ENCODE measurements at places on chromosomes 6 and 20.

GRCh38 chr6:148867862-148868261, 121.0 kb downstream of the UST start:
- no peak for DNase-seq

GRCh38 chr6:117558818-117559217, 43.5 kb downstream of the GOPC start:
- DNase-seq = no peak

DNA sequence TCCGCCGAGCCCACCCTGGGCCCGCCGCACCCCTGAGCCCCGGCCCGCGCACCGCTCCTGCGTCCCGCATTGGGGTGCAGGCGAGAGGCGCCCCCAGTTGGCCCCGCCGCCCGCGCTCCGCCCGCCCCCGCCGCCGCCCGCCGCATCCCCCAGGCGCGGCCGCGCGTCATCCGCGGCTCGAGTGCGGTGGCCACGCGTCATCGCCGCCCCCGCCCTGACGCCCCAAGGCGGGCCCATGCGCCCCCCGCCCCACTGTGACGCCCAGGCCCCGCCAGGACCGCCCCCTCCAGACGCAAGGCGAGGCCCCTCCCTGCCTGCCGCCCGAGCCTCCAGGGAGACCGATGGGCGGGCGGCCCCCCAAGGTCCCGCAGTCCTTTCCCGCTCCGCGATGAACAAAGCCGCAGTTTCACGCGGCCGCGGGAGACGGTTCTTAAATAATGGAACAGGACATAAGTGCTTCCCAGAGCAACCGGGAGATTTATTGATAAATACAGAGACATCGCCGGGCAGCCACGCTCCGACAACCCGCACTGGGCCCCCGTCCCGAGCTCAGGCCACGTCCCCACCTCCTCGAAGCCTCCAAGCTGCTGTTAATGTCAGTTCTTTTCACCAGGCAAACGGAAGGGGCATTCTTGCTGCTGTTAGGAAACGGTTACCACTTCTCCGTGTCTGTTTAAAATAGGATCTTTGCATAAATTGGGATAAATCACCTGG, at the start of gene ANKRD60:
Gene ANKRD60, minus strand, starts transcription at position 170 of the 714 bp plus-strand sequence. Its CDS starts 0 bp downstream, at position 170.
- DNase-seq = no peak

GRCh38 chr6:121697921-121698320, 262.5 kb downstream of the GJA1 start:
- DNase-seq = no peak

DNA sequence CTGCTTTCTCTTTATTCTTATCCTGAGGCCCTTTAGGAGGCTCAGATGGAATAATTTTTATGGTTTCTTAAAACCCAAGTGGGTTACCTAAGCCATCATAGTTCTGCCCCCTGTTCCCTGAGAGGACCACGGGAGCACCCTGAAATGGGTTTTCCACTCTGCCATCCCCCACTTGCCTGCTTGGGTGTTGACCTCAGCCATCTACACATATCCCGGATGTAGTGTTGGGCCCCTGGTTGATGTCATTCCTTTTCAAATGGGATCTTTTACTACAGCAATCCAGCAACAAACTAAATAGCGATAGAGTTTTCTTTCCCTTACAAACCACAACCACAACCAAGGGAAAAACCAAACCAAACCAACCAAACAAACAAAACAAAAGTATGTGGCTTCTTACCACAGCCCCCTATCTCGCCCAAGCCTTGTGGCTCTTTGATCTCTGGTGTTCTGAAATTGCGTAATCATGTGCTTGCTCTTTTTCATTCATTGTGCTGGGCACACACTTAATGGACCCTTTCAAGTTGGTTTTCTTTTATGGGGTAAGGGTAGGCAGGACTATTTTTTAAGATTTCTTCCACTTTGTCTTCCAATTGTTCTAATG, 154.9 kb downstream of the ESR1 start:
- DNase-seq = no peak

DNA sequence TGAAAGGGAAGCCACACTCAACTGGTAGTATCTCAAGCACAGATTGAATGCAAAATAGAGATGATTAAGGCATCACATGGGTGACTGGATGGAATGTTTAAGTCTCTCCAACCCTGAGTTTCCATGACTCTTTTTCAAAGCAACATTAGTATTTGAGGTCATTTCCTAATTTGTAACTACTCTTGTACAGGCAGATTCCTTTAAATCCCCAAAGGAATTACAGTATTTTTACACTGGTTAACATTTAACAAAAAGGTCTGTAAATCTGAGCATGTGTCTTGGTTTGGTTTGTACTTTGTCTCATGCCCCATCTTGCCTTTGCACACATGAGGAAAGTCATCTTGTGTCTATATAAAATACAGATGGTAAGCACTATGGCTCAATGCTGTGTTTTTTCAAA, 15.1 kb downstream of the RMND1 start:
- no peak for DNase-seq

DNA sequence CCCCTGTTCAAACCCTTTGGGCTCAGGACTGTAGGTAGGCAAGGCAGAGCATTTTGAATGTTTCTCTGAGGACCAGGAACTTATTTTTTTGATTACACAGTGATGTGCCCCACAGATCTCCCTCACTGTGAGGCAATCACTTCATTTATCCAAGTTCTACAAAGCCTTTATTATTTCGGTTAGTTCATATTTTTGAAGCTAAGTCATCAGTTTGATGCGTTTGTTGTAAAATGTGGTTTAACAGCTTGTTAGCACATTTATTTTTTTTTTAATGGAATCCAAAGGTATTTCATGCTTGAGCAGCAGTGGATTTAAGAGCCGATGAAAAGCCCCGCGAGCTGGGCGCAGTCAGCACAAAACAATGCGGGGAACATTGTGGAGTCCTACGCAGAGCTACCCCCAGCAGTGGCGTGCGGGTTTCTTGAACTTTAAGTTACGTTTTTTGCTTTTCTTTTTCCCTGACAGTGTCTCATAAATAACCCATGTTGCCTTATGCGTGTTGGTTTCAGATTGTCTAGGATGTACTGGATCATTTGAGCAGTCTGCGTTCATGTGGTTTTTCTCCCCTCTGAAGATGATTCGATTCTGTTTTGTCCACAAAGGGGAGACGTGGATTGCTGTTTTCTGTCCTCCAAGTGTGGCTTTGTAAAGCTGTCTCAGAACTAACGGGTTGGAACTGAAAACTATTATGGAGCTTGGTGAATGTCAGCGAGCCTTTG, 233.6 kb upstream of the BMP2 start:
- no peak for DNase-seq

DNA sequence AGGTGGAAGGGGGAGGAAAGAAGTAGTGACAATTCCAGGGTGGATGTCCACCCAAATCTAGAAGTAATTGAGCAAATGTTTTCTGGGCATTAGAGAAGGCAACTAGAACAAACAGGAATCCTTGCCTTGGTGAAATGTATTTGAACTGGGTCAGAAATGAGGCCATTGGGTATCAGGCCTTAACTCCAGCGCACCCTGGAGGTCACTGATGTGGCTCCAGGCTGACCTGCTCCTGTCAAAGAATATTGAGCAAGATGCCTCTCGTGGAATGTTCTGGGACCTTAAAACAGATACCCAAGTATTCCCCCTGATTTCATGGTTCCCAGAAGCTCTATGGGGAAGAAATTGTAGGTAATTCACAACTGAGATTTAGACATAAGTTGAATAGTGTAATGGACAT, 6.9 kb downstream of the HLA-DPB1 start:
- DNase-seq = peak; percentile 24

GRCh38 chr6:6806844-6807518, 218.5 kb downstream of the LY86 start:
- no peak for DNase-seq

DNA sequence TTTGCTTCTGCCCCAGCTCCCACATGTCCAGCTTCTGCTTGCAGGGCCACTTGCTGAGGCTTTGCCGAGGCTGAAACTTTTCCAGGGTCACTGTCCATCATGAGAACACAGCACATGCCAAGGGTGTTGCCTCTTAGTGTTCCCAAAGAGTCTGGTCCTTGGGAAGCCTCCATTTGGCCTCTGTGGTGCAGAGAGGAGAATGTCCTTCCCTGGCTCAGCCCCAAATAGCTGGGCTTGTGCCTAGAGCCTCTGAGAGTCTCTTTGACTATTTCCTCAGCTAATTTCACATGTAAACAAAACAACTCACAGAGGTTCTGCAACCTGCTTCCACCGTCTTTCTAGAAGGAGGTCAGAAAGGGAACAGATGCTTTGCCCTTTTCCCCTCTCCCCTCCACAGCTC, 40.4 kb upstream of the RAB23 start:
- DNase-seq = no peak

- DNase-seq = no peak
These were observed 36.1 kb downstream of the ELOVL2 start for GRCh38 chr6:11007715-11008608.

GRCh38 chr20:62775206-62775605, 21.1 kb upstream of the MRGBP start:
- no peak for DNase-seq

DNA sequence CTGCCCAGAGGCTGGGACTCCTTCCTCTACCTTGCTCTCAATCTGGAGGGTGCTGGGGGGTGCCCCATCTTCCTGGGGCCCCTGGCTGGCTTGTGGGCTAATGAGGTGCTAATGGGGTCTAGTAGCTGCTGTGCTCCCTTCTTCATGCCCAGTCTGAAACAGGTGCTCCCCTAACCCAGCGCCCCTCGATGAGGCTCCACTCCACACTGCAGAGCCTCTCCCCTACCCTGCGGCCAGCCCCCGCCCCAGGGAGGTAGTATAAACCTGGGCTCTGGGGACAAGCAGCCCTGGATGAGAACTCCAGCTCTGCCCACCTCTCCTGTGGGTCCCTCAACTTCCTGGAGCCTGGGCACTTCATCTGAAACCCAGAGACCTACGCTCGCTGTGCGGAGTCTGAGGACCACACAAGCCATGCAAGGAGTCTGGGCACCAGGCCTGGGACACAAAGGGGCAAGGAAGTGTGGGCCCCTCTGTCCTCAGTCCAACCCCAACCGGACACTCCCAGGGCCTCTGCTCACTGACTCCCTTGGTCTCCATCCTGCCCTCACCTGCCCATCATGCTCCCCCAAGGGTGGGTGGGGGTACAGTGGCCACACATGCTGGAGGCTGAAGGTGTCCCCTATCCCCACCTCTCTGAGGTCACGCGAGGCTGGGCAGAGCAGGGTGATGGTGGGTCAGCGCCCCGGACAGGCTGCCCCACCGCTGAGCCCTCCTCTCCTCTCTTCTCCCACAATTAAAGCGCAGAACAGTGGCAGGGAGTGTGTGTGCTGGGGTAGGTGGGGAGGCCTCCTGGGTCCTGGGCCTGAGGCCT, 6.1 kb downstream of the RPL10A start:
- DNase-seq = no peak

GRCh38 chr20:50658804-50659380, 32.5 kb downstream of the RIPOR3 start:
- DNase-seq = no peak

DNA sequence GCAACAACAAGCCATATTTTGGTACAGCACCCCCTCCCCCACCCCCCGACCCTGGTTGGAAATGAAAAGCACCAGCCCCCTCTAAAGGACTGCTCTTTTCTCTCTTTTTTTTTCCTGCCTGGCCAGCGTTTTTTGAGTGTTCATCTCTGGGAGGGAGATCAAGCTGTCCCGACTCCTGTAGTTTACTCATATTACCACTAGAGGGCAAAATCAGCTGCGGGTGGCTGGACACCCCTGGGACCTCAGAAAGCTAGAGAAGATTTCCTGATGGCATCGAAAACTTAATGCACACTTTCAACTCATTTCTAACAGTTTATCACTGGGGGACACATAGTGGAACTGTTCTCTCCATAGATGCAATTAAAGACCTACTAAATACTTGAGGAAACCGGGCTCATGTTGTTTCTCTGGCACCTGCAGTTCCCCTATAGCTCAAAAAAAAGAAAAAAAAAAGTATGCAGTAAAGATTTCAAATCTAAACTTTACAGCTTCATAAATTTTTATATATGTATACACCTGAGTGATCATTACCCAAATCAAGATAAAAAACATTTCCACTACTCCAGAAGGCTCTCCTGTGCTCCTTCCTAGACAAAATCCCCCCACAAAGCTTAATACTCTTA, 24.4 kb downstream of the CNBD2 start:
- DNase-seq = peak; percentile 53

DNA sequence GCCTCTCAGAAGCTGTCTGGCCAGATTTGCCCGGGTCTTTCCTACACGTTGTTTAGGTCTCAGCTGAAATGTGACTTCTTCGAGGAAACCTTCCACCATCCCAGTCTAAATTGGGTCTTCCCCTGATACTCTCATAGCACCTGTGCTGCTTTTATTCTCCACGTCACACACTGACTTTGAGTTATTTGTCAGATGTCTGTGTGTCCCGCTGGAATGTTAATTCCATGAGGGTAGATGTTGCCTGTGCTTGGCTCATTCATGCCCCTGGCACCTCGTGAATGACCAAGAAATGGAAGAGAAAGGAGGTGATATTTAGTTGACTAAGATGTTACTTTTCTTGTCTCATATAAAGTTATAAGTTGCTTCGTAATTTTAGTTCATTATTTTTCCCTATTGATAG, 197.8 kb downstream of the TMEM242 start:
- DNase-seq = no peak

DNA sequence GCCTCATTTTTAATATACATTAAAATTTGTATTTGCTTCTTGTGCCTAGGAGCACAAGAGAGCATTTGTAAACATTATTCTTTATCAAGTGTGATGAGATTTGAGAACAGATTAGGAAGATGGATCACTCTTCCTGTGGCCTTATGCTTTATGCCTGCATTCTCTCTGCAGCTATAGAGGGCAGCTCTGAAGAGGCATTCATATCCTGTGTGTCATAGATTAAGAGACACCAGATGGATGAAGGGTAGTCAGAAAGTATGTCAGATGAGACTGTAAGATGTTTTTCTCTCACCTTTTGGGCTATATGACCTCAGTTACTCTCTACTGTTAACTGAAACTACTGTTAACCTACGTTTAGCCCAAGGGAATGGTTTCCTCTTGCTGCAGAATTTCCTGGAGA, 61.4 kb downstream of the DNAH8 start:
- no peak for DNase-seq

- no peak for DNase-seq
These were observed 39.9 kb downstream of the PYGB start for GRCh38 chr20:25287631-25288290.

DNA sequence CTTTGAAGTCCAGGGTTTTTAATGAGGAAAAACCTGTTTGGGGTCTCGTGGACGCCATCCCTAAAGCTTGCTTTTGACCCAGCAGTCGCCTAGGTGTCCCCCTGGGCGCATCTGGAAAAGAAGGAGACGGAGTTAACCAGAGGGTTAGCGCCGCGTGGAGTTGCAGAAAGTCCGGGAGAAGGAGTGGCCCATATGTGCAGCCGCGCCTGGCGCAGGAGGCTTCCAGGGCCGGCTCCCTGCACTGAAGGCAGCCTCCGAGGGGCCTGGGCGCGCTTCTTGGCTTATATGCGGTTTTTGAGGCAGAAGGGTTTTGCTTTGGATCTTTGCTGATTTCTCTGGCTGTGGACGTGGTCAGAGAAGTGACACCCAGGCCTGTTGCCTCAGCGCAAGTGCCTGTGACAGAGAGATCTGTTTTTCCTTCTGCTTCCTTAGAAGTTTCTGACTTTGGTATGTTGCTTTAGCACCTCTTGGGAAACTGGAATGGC, 987 bp downstream of the TMEM181 start:
- no peak for DNase-seq

DNA sequence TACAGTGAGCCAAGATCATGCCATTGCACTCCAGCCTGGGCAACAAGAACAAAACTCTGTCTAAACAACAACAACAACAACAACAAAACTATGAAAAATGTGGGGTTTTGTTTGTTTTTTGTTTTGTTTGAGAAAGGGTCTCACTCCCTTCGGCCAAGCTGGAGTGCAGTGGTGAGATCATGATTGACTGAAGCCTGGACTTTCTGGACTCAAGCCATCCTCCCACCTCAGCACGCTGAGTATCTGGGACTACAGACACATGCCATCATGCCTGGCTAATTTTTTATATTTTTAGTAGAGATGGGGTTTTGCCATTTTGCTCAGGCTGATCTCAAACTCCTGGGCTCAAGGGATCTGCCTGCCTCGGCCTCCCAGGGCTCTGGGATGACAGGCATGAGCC, 2.8 kb upstream of the MYLIP start:
- DNase-seq = no peak
